ENCODE measurements at places on chromosomes 3 and 15.

- no peak for DNase-seq
Measured at GRCh38 chr3:42042747-42043098, 48.4 kb upstream of the TRAK1 start.

DNA sequence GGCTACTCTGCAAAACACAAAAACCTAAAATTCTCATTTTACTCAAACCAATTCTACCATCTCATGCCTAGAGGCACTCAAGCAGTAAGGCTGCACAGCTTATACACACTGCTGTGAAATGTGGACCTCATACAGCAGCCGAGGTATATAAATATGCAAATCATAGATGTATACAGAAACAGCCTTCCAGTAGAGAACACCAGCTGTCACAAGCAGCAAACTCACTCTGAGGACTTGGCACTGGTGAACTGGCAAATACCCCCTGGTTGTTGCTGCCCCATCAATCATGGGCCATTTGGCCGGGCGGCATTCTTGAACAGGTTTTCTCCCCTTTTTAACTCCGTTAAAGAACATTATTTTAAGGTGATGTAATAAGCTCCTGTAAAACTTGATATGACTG is 378.0 kb downstream of the LSAMP start:
- DNase-seq = no peak

DNA sequence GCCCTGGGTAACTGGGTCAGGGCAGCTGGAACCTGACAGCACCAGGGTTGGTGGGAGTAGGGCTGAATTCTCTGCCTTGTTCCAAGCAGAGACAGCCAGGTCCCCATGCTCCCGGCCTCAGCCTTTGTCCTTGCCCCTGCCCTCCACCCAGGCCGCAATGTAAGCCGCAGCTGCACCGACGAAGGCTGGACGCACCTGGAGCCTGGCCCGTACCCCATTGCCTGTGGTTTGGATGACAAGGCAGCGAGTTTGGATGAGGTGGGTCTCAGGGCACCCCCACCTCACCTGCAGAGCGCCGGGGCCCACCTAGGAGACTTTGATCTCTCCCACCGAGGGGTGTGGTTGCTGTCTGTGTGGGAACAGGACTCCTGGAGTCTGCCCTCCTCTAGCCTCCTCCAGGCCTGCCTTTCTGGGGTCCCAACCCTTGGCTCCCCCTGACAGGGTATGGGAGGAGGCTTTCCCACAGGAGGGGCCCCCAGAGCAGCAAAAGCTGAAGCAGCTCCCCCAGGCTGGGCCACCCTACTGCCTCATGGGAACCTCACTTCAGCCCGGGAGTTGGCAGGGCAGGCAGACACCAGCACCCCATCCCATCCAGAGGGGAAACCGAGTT is 23.4 kb downstream of the VIPR1 start:
- no peak for DNase-seq

DNA sequence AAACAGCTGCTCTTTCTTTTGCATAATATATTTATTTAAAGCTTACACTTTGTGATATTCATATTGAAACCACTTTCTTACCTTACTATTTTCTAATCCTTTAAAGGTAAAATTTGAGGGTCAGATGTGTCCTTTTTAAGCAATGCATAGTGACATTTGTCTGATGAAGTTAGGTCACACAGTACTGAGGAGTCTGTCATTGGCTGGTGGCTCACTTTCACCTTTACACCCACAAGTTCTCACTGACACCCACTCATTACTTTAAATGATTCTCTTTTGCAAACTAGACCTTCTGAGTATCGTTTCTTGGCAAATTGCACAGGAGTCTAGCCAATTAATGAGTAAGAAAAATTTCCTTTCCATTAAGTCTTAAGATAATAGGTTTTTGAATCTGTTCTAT is 758.3 kb upstream of the ARPP21 start:
- no peak for DNase-seq

- DNase-seq = peak; percentile 82
Measured at GRCh38 chr3:123028233-123028828, 768 bp upstream of the SEMA5B start.

DNA sequence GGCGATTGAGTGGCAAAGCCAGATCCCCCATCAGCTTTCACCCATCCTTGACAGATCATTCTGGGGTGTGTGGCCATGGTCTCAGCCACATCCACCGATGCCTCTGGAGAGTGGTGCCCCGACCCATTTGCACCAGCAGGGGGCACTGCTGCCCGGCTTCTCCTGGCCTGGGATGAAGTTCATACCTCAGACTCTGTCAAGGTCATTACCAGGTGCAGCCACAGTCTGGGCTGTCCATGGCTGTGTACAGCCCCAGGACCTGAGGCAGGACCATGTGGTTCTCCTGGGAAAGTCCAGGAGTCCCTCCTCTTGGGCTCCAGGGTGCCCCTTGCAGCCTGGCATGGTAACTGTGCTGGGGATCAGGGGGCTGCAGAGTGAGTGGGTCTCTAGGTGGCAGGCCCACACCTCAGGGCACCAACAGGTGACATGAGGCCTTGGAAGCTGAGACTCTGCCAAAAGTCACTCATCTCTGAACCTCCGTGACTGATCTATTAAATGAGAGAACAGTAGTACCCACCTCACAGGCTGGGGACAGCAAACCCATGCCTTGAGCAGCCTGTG is 67.2 kb downstream of the CACNA2D2 start:
- peak; percentile 15 for DNase-seq

DNA sequence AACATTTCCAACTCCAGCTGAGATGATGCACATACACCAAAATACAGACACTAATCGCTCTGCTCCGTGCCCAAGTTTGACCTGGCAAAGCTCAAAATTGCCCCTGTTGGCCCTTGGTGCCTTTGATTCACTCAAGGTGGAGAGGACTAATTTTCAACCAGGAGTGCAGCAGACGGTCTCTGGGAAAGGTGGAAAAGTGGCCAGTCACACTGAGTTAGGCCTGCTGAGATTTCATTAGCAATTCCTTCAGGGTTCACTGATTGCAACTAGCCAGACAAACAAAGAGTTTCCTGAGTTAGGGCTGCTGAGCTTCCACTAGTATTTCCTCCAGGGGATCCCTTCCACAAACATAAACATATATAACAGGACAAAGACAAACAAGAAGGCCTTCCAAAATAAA is 28.7 kb upstream of the LHFPL4 start:
- no peak for DNase-seq

DNA sequence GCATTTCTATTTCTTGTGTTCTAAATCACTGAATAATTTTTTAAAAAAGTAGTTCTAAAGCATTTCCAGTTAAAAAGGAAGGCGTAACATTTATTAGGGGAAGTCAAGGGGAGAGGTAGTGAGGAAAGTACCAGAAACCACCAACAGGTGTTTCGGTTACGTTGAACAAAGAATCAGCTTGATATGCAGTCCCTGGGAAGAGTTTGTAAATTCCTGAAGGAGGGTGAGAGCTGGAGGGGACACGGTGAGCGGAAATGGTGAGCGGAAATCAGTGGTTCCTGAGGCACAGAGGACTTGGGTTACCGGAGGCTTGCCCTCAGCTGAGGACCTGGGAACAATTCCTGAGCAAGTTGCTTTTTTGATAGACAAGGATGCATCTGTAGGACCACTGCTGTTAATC is 17.8 kb downstream of the MAP2K1 start:
- DNase-seq = no peak

DNA sequence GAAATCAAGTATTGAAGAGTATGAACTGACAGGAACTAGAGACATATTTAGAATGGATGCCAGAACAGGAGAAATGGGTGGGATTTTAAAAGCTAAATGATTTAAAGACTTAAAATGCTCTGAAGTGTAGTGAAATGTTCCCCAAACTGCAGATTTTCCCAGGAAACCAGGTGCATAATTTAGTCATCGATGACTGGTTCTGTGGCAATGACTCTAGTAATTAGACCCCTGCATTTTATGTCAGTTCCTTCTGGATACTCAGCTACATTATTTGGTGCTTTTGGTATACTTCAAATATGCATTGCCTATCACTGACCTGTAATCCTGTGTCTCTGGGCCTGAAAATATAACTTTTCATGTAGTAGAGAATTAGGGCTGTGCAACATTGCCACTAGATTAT is 16.8 kb downstream of the AGTR1 start:
- DNase-seq = no peak

- no peak for DNase-seq
Measured at GRCh38 chr3:144491333-144491732, 519.7 kb downstream of the DIPK2A start.

Measured in AML-193 (cell line).